Right atrium auricular region (tissue), 2 donors: ENCODE measurements at places on chromosomes 1 and 21.

GRCh38 chr1:25653558-25653957 lies 37.0 kb downstream of the MAN1C1 start:
- peak; percentile 43 for DNase-seq

DNA sequence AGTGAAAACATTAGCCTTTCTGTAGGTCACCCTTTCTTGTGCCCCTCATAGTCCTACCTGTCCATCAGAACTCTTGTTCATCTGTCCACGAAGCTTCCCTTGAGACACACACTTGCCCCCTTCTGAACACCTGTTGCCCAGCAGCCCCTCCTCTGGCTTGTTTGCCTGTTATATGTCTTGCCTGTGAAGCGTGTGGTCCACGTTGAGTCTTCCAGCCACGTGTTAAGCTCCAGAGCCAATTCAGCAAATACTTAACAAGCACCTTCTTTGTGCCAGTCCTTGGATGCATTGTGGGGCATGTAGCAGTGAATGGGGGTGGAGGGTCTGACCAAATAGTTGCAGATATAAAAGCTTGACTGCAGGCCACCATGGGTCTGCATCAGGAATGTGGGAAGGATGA lies 66.6 kb downstream of the MAN1C1 start:
- no peak for DNase-seq

GRCh38 chr1:37631036-37631435 lies 3.7 kb downstream of the RSPO1 start:
- DNase-seq: no peak

DNA sequence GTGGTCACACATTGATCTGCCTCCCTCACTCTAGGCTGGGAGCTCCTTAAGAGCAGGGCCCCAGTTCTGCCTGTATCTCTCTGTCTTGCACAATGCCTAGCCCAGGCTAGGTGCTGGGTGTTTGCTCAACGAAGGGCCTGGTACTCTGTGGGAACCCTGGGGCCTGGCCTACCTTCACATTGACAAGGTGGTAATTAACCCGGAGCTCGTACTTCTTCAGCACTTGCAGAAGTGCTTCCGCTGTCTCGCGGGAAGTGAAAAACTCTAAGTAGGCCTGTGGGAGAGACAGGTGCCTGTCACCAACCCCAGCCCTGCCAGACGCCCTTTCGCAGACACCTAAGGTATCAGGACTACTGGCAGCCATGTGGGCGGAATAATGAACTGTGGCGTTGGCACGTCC lies 13.7 kb downstream of the MTHFR start:
- no peak for DNase-seq
